ENCODE measurements at places on chromosomes 1 and 21.
A peak's percentile ranks its signal among the peaks of the same experiment; 100 is the strongest.

GRCh38 chr1:226638608-226639007 lies 90.0 kb downstream of the STUM start:
- DNase-seq, result no peak

DNA sequence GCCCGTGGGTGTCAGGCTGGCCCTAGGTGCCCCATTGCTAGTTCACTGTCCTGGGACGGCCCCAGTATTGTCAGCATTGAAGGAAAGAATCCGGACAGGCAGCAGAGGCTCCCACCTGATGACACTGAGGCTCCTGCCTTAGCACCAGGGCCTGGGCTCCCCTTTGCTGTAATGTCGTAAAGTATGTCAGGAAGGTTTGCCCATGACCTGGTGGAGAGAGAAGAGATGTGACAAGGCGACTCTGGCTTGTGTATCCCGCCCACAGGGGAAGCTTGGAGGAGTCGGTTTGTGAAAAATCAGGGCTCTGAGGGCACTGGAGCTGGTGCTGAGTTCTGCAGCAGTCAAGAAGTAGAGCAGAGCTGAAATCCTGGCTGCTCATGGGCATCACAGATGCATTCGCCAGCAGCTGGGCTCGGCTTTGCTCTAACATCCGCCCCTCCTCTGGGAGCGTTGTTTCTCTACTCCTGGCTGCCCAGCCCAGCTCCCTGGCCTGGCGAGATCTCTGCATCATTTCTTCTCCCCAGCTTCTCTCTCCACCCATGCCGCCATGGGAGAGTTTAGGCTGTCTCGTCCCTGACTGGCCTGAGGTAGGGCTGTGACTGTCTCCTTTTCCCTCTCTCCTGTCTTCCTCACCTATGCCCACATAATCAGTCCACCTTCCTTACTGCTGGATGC lies 74.1 kb downstream of the ADARB1 start:
- DNase-seq, result no peak

DNA sequence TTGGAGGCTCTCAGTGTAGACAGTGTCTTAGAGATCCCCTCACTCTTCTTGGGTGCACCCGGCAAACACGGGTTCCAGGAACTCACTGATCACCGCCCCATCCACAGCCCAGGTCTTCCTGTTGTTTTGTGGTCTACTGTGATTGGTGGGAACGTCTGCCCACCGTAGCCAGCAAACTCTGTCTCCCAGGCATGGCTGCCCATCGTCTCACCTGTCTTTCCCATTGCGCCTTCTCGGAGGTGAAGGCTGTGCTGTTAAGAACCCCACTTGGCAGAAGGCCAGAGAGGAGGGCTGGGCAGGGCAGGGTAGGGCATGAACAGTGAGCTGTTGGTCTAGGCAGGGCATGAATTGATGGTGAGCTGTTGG lies 14.1 kb upstream of the KCNA2 start:
- no peak for DNase-seq

- DNase-seq, result no peak
Measured at GRCh38 chr1:15160626-15161025, 7.1 kb downstream of the TMEM51 start.

GRCh38 chr21:41164981-41165655 lies 2.8 kb upstream of the BACE2 start:
- peak; percentile 72 for DNase-seq
